ENCODE measurements at places on chromosomes 6 and 20. TPM values are rescaled to one million over a fixed set of nuclear protein-coding genes. Genes with fewer than 3 reads are reported as not detected.

SRMS gene
- total RNA-seq = not detected

CST4 gene
- not detected for total RNA-seq

CYP39A1 gene
- total RNA-seq = 0.33 TPM

LY6G6D gene
- not detected for total RNA-seq

SLC22A16 gene
- total RNA-seq = not detected

GSTA3 gene
- total RNA-seq = not detected

OR12D1 gene
- total RNA-seq = not detected

ARG1 gene
- not detected for total RNA-seq

GCM1 gene
- not detected for total RNA-seq
